Left kidney (tissue), 8 donors: ENCODE measurements at places on chromosomes 3 and 15.

DNA sequence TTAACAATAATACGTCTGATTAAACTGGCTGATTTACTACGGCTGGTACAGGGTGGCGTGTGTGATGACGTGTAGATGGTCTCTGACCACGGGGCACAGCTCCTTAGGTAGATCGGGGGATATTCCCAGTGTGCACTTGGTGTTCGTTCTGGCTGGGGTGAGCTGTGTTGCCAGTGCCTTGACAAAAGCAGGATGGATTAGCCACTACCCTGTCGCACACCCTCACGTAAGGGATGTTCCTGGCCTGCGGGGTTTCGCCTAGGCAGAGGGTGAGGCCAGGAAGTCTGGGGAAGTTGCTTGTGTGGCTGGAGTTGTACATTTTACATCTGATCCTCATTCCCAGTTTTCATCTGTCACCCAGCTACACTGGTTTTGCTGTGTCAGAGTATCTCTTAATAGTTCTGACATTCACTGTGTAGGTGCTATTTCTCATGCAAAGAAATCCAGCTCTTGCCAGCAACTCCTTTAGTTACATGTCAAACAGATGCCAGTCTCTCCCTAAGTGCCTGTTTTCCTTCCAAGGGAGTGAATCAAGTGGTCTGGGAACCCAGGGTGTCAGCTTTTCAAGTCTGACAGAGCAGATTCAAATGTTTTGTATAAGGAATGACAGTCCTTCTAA is 66.1 kb upstream of the CCR4 start:
- DNase-seq: no peak

GRCh38 chr3:82558081-82558480 is 796.6 kb upstream of the GBE1 start:
- no peak for DNase-seq

DNA sequence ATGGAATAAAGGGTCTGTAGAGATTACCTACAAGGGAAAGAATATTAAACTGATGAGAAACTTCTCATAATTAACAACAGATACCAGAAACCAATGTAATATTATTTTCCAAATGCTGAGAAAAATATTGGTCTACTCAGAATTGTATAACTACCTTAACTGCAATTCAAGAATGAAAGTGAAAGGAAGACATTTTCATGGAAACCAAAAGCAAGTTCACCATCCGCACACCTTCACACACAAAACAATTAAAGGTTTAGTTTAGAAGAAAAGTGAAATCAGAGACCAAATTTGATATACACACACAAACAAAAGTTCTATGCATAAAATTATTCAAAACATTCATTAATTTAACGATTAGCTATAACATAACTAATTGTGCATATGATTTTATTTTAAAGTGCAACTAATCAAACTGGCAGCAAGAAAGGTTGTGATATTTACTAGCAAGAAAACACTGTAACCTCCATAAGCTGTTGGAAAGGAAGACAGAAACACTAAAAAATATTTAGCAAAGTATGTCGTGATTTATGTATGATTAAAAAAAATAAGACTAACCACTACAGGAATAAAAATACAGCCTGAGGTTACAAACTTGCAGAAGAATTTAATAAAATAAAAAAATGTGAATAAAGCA is 395.5 kb downstream of the FGF12 start:
- no peak for DNase-seq

DNA sequence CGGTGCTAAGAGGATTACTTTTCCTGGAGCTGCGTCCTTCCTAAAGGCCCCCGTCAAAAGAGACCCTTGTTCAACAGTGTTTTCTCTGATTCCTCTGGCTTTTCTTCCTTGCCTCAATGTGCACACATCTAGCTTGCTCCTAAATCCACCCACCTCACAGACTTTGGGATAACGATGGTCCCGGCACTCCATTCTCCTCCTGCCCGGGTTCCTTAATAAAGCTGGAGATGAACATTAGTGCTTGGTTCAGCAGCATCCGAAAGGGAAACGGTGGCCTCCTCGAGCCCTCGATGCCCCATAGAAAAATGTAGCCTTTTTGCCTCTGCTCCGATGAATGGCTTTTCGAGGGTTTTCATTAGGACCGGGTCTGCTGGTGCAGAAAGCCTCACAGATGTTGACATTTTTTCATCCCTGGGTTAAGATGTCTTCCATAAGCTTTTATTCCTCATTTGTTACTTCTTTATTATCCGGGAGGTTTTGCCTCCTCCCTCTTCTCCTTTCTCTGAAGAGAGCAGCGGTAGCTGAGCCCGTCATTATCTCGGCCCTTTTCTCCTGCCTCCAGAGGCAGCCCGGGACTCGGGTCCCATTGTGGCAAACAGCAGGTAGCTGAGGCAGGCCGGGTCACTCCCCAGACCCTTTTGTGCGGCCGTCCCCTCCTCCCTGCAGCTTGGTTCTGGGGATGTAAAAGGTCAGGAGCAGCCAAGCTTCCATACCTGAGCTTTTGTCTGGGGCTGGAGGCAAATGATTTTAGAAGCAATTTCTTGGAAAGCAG is 64.6 kb downstream of the CPN2 start:
- DNase-seq: no peak

DNA sequence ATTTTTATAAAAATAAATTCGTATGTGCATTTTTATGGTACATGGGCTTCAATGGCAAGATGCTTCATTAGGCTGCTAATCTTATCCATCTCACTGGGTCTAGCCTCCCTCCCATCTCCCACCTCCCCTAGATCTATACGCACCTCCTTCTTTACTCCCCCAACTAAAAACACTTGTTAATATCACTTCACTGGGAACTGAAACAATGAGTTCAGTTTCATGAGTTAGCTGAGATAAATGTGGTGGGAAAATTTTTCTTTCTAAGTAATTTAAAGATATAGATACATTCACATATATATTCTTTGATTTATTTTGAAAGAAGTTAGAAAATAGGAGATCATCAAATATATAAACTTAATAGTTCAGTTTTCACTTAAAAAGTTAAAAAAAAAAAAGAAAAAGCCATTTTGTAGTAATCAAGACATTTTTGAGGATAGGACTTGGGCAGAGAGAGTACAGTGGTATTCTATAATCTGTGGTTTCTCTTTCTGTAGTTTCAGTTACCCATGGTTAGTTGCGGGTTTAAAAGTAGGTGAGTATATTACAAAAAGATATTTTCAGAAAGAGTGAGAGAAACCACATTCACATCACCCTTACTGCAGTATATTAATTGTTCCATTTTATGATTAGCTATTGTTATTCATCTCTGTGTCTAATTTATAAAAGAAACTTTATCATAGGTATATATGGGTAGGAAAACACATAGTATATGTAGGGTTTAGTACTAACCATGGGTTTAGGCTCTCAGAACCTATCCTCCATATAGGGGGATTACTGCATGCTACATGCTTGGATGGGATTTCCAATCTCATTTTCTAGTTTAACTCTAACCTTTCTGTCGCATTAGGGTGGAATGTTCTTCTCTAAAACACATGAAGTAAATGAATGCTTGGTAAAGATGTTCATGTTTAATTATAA is 316.0 kb upstream of the CBLB start:
- no peak for DNase-seq

DNA sequence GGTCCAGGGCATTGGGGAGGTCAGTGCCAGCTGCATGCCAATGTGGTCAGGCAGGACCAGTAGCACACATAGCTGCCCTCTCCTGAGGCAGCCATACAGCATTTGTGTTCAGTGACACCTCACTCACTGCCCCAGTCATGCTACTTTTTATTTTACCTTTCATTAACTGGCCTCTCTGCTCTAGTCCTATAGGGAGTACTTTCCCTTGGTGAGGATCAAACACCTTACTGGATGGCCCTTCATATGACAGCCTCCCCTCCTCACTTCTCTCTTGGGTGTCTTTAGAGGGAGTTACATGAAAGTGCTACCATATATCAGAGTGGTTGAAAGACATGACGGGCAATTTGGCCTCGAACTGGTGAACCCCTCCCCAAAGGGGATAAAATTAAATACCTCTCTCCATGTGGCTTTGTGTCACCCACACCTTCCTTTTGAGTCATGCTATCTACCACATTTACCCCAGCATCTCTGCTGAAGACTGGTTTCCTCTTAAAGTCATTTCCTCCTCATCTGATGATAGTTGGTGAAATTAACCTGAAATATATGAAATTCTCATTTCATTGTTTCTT is 17.6 kb downstream of the RLBP1 start:
- DNase-seq: no peak

DNA sequence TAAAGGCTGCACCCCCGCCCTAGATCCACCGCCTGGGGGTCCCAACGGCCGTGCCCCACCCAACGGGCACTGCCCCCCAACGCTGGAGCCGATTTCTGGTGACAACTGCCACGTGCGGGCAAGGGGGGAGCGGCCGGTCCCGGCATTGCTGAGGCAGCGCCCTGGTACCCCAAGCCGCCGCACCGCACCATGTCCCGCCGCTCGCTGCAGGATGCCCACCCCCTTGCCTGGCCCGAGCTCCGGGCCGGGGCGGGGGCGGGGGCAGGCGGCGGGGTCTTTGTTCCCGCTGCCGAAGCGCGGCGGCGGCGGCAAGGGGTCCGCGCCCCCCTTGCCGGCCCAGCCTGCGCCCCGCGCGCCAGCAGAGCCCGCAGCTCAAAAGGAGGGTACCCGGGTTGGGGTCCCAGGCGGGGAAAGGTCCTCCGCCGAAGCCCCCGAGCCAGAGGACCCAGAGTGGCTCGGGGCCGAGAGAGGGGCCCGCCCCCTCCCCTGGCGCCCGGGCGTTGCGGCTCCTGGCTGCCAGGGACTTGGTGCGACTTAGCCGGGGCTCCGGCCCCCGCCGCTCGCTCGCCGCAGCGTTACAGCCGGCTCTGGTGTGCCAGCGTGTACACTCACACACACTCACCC is 678 bp downstream of the SEMA7A start:
- DNase-seq: peak; percentile 14

DNA sequence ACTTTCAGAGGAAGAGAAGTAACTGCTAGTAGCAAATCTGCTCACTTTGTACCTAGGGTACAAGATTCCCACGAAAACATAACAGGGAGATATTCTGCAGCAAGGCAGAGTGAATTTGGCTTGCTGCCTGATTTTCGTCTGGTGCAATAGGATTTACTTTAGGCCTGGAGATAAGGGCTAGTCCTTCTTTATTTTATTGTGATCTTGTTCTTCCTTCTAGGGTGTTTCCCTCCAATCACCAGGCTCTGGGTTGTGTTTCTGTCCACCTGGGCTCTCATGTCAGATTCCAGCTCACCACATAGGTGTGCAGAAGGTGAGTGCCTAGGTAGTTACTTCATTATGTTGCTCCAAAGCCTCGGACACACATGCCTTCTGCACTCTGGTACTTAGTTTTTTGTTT is 211.8 kb upstream of the RGMA start:
- DNase-seq: no peak

DNA sequence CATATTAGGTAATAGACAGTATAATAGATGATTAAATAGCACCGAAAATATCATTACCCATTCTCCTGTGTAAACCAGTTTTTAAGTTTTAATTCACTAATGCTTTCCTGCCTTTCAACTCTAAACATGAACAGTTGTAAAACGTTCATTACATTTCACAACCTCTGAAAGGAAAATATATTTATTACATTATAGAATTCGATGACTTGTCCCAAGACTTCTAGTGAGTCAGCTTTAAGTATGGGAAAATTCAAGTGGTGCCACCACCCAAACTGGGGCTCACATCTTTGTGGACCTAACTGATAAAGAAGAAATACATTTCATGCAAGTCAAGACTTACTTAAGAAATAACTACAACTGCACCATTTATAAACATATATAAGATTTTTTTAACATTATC is 2.0 kb downstream of the TRIM59 start:
- DNase-seq: peak; percentile 13

DNA sequence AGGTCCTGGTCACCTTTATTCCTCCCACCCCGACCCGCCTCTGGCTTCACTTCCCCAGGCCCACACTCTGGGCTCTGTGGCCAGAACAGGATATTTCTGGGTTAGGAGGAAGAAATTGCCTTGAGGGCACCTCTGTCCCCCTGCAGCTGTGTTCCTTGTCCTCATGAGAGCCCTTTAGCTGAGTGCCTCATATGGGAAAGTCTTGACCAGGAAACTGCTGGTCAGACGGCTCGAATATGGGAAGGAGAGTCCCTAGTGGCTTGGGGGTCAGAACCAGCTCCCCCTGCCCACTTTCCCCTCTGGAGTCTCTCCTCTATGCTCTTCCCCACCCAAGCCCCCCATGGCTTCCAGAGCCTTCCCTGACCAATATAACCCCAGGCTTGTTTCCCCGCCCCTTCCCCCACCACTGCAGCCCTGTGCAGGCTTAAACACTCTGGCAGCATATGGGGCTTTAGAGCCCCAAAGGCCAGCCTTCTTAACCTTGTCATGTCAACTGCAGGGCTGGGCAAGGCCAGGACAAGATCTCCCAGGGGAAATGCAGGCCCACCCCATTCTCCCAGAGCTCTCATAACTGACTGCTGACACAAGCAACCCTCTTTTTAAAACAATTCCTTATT is 36.4 kb downstream of the SEC22C start:
- no peak for DNase-seq

- no peak for DNase-seq
Observed at GRCh38 chr15:50128266-50128665, 9.2 kb upstream of the ATP8B4 start.

DNA sequence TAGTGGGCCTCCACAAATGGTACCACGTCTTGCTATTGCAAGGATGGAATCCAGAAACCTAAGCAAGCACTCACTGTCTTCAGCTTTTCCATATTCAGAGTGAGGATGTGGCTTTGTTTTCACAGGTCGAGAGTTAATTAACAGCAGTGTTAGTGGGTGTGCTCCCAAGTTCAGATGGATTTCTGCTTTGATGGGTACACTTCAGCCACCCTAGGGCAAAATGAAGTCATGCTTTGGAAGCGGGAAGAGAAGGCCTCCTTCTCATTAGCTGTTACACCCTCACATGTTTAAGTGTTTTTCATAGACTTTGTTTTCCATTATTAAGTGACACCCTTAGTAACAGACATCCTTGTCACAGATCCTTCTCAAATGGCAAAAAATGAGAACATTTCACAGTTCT is 36.3 kb upstream of the DYNC1LI1 start:
- DNase-seq: no peak

GRCh38 chr15:52093539-52094510 is 18.8 kb downstream of the BCL2L10 start:
- DNase-seq: no peak

GRCh38 chr3:65343736-65344135 is 655.9 kb upstream of the ADAMTS9 start:
- no peak for DNase-seq
